ENCODE measurements at places on chromosomes 7 and 10.

DNA sequence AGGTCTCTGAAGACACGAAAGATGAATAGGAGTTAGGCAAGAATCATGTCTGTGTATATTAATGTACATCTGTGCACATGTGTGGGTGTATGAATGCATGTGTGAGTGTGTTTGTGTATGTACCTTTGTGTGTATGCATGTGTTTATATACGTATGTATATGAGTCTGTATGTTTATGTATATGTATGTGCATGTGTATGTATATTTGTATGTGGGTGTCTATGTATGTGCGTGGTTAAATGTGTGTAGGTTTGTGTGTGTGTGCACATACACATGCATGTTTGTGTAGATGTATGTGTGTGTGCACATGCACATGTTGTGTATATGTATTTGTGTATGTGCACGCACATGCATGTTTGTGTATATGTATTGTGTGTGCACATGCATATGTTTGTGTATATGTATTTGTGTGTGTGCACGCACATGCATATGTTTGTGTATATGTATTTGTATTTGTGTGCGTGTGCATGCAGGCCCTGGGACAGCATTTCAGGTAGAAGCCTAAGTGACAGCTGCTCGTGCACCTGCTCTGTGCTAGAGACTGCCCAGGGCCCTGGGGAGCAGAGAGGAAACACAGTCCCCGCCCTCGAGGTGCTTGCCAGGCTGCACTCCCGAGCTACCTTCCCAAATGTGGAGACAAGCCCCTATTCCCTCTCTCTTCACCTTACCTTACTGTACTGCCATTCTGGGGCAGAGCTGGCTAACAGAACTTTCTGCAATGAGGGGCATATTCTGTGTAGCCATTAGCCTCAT lies 12.1 kb downstream of the PNLIPRP1 start:
- DNase-seq = no peak

DNA sequence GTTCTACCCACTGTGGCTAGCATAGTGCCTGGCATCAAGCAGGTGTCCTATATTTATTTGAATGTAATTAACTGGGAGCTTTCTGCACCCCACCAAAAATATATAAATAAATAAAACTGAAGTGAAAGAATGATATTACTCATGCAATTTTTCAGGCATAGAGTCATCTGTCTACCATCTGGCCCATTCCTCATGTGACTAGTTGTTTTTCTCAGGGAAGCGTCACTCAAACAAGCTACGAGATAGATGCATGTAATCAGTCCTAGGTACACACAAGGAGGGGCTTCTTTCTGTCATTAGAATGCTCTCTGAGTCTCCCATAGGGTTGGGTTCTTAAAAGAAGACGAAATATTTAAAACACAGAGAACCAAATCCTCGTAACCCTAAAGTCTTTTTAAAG lies 255.5 kb upstream of the KMT2E start:
- no peak for DNase-seq

DNA sequence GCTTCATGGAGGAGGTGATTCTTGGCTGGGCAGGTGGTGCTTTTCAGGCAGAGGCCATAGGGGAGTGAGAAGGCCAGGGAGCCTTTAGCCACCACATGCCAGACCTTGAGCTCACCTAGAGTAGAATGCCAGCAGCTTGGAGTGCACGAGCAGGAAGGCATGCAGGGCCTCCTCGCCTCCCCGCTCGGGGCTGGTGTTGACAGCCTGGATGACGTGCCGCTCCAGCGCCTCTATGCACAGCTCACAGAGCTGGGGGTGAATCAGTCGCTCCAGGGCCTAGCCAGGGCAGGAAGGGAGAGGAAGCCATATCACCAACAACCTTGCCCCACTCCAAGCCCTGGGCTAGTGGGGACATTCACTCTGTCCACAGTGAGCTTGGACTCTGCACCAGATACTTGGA lies 15.7 kb downstream of the HPS1 start:
- no peak for DNase-seq

DNA sequence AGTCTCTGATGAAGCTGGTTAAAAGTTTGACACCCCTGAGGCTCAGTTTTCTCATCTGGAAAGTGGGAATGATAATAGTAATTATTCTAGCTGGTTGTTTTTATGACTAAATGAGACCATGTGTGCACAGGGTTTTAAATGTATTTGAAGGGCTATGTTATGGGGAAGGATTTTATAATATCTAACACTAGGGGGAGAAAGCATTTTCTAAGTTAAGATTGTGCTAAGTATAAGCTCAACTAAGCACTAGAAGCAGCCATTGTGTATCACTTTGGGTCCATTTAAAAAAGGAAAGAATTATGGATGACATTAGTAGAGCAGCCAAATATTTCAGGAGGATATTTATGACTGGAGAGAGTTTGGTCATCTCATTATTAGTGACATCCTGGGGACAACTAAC lies 49.5 kb upstream of the CREB5 start:
- DNase-seq = no peak

- no peak for DNase-seq
These were observed 106.7 kb upstream of the LAMB4 start for GRCh38 chr7:108236681-108237415.

- DNase-seq = no peak
These were observed 182.4 kb downstream of the PTEN start for GRCh38 chr10:88045656-88046415.

DNA sequence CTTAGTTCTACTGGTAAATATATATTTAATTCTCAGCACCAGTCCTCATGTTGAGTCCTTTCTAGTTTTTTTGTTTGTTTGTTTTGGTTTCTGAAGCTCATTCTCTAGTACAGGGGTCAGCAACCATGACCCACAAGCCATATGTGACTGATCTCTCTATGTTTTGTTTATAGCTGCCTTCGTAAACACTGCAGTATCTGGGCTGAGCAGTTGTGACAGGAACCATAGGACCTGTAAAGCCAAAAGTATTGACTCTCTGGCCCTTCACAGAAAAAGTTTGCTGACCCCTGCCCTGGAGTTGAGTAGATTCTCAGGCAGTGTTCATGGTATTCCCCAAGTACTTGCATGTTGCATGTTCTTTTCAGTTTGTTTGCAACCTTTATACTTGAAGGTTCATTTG lies 20.8 kb downstream of the NET1 start:
- no peak for DNase-seq

DNA sequence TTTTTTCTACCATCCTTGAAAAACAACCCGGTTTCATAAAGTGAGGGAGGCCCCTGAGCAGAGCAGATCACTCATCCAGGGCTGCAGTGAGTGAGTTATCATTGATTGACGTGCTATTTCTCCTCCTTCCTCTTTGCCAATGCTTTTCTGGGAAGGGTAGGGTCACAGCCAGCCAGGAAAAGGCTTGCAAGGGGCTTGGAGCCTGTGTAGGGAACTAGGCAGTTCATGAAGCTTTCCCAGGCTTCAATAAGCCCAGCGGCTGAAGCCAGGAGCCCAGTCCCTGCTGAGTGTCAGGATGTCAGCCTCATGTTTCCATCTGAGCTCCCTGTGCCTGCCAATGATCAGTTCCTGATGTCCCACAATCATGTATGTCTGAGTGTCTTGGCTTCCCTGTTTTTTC lies 584.7 kb downstream of the GALNT17 start:
- no peak for DNase-seq

DNA sequence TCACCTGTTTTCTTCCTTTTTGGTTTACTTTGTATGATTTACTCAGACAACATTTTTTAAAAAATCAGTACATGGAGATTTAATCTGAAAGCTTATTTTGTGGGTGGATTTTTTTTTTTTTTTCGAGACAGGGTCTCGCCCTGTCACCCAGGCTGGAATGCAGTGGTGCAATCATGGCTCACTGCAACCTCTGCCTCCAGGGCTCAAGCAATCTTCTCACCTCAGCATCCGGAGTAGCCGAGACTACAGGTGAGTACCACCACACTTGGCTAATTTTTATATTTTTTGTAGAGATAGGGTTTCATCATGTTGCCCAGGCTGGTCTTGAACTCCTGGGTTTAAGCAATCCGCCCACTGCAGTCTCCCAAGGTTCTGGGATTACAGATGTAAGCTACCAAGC lies 2.5 kb downstream of the GSTO1 start:
- no peak for DNase-seq

GRCh38 chr7:101163279-101164070 lies 1.9 kb downstream of the VGF start:
- DNase-seq = no peak

- no peak for DNase-seq
These were observed 255.0 kb downstream of the ADK start for GRCh38 chr10:74406006-74406405.

DNA sequence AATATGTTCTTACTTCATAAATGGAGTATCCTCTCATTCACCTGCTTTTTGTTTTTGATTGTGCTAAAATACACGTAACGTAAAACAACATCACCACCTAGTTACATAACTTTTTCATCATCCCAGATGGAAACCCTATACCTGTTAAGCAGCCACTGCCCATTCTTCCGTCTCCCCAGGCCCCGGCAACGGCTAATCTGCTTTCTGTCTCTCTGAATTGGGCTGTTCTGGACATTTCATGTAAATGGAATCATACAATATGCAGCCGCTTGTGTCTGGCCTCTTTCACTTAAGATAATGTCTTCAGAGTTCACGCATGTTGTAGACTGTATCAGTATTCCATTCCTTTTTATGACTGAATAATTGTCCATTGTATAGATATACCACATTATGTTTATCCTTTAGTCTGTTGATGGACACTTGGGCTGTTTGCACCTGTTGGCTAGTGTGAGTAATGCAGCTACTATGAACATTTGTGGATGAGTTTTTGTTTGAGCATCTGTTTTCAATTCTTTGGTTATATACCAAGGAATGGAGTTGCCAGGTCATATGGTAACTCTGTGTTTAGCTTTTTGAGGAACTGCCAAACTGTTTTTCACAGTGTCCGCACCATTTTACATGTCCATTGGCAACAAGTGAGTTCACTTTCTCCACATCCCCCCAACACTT lies 14.1 kb upstream of the SUN1 start:
- no peak for DNase-seq

DNA sequence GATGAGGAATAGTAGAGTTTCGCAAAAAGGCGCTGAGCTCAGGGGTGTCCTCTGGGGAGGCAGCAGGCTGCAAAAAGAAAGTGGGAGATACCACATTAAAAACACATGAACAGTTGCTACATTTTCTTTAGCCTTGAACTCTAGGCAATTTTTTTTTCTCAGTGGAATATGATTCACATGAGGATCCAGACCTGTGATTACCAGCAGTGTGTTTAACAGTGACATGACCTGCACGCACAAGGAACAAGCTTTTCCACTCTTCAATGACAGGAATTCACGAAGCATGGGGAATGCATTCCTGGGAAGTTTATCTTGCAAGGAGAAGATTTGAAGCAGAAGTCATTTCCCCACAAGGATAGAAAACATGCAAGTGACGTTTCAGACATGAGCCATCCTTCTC lies 161.6 kb downstream of the ITGA8 start:
- no peak for DNase-seq

DNA sequence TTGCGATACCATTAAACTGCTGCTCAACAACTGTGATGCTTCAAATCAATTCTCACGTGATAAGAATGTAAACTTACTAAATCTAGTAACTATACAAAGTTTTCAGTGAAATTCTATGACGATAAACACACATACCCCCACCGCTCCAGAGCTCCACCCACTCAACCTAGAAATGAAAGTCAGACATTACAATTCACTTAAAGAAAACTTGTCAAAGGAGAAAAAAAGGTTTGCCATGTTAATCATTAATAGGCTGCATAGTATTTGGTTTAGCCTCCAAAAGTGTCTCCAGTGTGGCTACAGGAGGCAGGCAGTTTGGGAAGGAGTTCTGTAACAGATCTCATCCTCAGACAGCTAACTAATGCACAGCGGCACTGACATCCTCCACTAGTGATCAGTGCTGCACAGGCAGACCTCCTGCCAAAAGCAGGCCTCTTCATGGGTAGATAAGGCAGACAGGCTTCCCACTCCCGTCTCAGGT lies 3.1 kb downstream of the HERPUD2 start:
- DNase-seq = no peak

- DNase-seq = no peak
These were observed 140.7 kb upstream of the AOAH start for GRCh38 chr7:36865019-36865418.

DNA sequence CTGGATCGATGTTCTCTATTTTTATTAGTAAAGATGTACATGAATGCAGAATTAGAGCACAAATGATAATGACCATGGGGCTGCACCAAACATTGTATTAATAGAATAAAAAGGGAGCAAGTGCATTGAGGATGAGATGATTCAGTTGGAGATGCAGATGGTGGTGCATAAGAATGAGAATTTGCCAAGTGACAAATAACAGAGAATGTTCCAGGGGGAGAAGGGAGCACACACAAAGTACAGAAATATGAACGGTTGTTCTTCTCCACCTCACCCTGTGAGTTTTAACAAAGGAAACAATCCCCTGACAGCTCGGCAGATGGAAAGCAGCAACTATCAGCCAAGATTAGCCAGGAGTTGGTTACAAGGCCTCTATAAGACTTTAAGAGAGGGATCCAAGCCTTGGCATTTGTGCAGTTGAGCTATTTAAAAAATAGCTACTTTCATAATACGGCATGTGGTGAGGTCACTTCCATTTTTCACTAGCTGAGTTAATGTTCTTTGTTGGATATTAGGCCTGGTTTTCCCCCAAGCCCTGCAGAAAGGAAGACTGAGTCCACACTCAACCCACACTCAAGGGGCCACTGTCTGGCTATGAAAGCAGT lies 462.5 kb downstream of the TNS3 start:
- DNase-seq = no peak

- DNase-seq = no peak
These were observed 262.6 kb upstream of the NEBL start for GRCh38 chr10:21159669-21160068.

GRCh38 chr7:107690084-107690483 lies 29.5 kb downstream of the SLC26A4 start:
- DNase-seq = no peak

DNA sequence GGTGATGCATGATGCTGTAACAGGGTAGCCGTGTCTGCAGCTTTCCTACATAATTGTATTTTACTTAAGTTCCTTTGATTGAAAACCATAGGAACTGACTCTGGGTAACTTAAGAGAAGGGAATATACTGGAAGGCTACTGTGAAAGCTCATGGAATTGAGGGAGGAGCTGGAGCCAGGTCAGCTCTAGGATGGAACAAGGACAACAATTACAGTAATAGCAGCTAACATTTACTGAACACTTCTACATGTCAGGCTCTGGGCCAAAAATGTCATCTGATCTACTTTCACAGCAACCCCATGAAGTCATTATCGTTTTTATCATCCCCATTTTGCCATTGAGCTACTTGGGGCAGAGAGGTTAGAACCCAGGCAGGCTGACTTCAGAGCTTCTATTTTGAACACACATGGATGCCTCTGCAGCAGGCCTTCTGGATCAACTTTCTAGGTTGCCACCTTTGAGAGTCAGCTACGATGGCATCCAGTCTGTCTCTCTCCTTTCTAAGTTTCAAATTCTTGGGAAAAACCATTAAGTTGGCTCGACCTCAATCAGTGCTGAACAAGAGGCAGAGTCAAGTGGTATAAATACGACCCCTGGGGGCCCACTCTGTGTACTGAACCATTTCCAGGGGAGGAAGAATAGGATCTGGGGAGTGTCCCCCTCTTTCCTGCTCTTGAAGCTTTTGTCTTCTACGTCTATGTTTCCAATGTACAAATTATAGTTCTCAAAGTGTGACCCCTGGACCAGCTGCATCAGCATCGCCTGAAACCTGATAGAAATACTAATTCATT lies 272.3 kb upstream of the PLPP4 start:
- DNase-seq = no peak

GRCh38 chr10:92146107-92146506 lies 144.8 kb downstream of the CPEB3 start:
- DNase-seq = no peak

GRCh38 chr10:30398788-30399187 lies 35.2 kb upstream of the MAP3K8 start:
- DNase-seq = no peak

Measured in stimulated activated CD8-positive, alpha-beta memory T cell treated with anti-CD3 and anti-CD28 coated beads, Interleukin-12 subunit alpha, Interleukin-12 subunit beta, amount 100 ng/mL, for 1 hour (primary cell).